ENCODE measurements at places on chromosomes 2 and 18. TPM values are rescaled to one million over a fixed set of nuclear protein-coding genes. Genes with fewer than 3 reads are reported as not detected.
A peak's percentile ranks its signal among the peaks of the same experiment; 100 is the strongest.

DNA sequence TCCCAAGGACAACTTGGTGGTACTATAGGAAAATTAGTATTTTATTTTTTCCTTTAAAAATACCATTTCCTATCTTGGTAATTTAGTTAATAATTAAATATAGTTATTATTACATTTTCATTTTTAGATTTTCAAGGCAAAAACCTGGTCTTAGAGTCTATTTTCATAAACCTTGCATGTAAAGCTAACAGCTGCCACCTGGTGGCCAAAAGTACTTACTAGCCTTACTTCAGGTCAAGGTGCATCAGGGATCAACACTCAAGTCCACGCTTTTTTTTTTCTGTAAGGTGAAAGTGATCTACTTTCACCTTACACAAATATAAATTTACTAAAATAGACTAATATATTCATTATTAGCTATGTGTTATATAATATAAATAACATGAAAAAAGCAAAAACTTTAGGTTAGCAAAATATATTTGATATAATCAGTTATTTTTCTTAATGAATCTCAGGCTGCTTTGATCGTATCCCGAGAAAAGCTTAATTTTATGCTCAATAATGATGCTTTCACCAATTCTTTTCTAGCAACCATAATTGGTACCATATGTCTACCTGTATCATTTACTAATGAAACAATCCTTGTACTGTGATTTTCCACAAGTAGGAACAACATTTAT is 62.5 kb downstream of the RELCH start:
- H3K4me1 ChIP-seq, result no peaks in the 10 kb centered on the region
- DNase-seq, result peak; percentile 39
- no peak overlapping the region for H3K27ac ChIP-seq
- no peaks in the 10 kb centered on the region for H3K27me3 ChIP-seq

GRCh38 chr2:88925770-88926462 is 234.4 kb downstream of the RPIA start:
- no peak for DNase-seq
- no peak overlapping the region for H3K27ac ChIP-seq
- H3K4me1 ChIP-seq, result no peaks in the 10 kb centered on the region
- no peak overlapping the region for H3K4me3 ChIP-seq

GRCh38 chr2:97654309-97654708 is 8.4 kb downstream of the COX5B start:
- no peaks in the 10 kb centered on the region for H3K27me3 ChIP-seq
- H3K4me1 ChIP-seq, result peaks cover 6% of the 10 kb centered on the region
- H3K36me3 ChIP-seq, result peaks cover 9% of the 10 kb centered on the region
- H3K4me3 ChIP-seq, result no peak overlapping the region
- H3K27ac ChIP-seq, result no peak overlapping the region

DNA sequence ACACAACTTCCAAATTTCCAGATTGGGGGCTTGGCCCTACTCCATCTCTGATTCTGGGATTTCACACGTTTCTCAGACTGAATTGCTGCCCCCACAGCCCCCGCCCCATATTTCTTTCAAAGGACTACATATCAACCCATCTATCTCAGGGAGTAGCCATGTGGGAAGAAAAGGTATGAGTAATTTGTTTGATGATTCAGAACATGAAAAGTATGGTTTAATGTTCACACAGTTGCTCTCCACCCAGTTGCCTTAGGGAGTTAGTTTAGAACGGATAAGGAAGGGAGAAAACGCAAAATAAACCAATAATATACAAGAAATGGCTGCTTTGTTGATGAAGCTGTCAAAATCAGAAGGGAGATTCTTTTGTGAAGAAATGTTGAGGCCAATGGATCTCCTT is 145.1 kb downstream of the PIEZO2 start:
- no peak overlapping the region for H3K27ac ChIP-seq
- H3K36me3 ChIP-seq, result no peaks in the 10 kb centered on the region
- H3K4me3 ChIP-seq, result no peak overlapping the region
- peaks cover 8% of the 10 kb centered on the region for H3K27me3 ChIP-seq

DNA sequence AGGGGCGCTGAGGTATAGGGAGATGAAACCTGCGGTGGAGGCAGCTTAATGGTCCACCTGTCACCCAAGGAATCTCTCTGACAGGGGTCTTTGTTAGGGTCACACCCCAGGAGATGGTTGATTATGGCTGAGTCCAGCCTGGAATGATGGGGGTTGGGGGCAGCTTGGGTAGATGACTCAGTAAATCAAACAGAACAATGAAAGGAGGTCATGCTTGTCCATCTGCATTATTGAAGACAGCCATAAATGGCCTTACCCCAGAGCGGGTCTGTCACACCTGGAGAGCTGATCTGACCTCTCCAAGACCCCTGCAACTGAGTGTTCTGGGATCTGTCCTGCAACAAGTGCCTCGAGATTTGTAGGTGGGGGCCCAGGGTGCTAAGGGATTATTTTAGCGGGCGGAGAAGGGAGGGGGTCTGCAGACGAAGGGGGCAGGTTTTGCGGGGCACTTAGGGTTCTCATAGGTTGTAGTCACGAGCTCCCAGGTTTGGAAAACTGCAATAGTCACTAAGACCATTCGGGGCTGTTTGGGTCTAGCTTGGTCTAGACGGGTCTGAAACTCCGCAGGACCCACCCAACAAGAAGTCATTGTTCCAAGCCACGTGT is 771 bp upstream of the IGFBP2 start:
- H3K36me3 ChIP-seq, result peaks cover 6% of the 10 kb centered on the region
- peaks cover 21% of the 10 kb centered on the region for H3K4me1 ChIP-seq
- H3K27ac ChIP-seq, result no peak overlapping the region
- DNase-seq, result no peak
- H3K27me3 ChIP-seq, result peaks cover 79% of the 10 kb centered on the region
- H3K4me3 ChIP-seq, result peak overlapping the region; percentile 81

DNA sequence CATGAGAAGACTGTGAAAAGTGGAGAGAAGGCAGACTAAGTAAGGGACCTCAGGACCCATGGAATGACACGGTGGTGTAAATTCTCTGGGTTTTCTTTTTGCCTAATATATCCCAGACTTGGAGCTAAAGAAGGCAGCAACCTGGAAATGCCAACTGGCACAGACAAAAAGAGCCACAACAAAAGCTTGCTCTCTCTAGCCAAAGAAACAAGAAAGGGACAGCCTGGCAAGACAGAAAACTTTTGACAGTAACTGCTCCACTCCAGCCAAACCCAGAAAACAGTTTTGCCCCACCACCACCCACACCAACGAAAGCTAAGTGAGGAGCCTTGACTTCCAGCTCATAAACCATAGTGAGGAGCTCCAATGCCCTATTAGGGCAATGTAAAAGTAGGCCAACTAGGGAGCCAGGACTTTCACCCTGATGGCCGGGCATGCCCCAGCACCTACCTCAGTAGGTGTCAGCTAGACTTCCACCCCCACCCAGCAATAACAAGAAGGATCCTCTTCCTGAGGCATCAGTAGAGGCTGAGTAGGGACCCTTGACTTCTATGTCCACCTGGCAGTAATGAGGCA is 35.5 kb downstream of the PELI1 start:
- peak overlapping the region; percentile 83 for H3K27ac ChIP-seq
- peak overlapping the region; percentile 74 for H3K4me3 ChIP-seq
- H3K4me1 ChIP-seq, result peaks cover 18% of the 10 kb centered on the region
- no peak for DNase-seq

DNA sequence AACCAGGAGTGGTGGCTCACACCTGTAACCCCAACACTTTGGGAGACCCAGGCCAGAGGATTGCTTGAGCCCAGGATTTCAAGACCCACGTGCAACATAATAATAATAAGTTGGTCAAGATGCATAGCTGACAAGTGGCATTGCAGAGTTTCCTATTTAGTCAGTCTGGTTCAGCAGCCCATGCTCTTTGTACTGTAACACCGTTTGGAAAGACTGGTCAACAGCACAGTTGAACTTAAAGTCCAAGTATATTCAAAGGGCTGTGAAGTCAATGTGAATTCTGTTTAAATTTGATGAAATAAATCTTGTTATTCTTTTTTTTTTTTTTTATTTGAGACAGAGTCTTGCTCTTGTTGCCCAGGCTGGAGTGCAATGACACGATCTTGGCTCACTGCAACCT is 1.5 kb upstream of the TRMT61B start:
- no peak overlapping the region for H3K4me3 ChIP-seq
- peaks cover 14% of the 10 kb centered on the region for H3K27me3 ChIP-seq
- H3K4me1 ChIP-seq, result peaks cover 14% of the 10 kb centered on the region
- H3K27ac ChIP-seq, result no peak overlapping the region

DNA sequence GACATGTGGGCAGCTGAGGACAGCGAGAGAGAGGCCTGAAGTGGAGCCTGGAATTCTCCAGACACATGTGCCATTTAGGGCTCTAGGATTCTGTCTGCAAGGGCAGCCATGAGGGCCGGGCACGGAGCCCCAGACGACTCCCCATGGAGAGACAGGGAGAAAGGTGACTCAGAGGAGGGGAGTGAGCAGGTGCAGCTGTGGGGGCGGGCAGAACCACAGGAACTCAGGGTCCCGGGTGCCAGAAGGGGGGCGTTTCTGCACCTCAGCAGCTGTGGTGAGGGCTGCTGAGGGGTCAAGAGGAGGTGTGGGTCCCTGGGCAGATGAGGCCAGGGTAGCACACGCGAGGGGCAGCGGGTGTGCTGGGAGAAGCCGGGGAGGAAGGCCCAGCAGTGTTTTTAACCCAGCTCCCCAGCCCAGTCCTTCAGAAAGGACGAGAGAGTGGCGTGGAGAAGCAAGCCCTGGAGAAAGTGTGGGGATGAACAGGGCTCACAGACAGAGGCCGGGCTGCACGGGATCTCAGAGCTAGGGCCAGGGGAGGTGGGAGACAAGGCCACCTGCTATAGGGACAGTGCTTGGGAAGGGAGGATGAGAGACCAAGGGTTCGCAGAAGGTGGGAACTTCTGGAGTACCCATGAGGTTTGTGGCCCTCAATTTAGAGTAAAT is 7.6 kb downstream of the GPR17 start:
- no peak overlapping the region for H3K27ac ChIP-seq
- peaks cover 9% of the 10 kb centered on the region for H3K4me1 ChIP-seq
- peaks cover 28% of the 10 kb centered on the region for H3K27me3 ChIP-seq
- no peak overlapping the region for H3K4me3 ChIP-seq
- peaks cover 3% of the 10 kb centered on the region for H3K36me3 ChIP-seq

DNA sequence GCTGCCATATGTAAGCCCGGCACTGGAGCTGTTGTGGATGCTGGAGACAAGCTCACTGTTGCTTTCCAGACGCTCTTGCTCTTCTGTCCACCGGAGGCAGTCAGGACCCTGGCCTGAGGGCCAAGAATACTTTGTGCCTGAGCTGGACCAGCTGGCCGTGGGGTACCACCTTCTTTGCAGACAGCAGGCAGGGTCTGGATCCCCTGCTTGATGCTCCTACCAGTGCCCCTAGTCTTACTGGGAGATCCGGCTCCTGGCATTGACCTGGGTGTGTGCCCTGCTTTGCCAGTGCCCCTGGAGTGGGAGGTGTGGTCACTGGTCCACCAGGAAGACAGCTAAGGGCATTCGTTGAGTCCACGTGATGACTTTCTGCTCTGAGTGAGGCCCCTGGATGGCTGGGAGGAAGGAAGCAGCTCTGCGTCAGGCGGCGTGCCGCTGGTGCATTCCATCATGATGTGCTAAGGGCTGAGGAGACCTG is 59.3 kb downstream of the LRRFIP1 start:
- H3K27me3 ChIP-seq, result no peaks in the 10 kb centered on the region
- H3K4me3 ChIP-seq, result no peak overlapping the region
- H3K4me1 ChIP-seq, result peaks cover 47% of the 10 kb centered on the region
- no peak for DNase-seq
- H3K36me3 ChIP-seq, result no peaks in the 10 kb centered on the region

- no peak overlapping the region for H3K27ac ChIP-seq
- H3K36me3 ChIP-seq, result no peaks in the 10 kb centered on the region
- H3K27me3 ChIP-seq, result peaks cover 39% of the 10 kb centered on the region
- H3K4me3 ChIP-seq, result no peak overlapping the region
- no peak for DNase-seq
Measured at GRCh38 chr2:126858013-126858412, 40.7 kb upstream of the TEX51 start.

DNA sequence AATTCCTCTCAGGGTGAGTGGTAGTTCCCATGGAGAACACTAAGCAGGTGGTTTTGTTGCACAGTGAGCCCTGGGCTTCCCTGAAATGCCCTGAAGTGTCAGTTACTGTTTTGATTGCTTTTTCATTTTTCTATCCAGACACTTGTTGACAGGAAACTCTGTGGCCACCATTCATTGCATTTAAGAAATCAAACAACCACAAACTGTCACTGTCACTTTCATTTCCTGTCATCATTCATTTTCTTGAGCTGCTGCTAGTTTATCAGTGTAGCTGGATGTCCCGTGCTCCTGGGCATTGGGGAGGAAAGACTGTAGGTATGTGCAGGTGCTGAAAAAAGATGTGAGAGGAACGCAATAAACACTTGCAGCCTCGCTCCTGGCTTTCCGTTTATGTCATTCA is 891.6 kb upstream of the ZEB2 start:
- H3K4me1 ChIP-seq, result no peaks in the 10 kb centered on the region
- no peak for DNase-seq
- H3K36me3 ChIP-seq, result no peaks in the 10 kb centered on the region
- peak overlapping the region; percentile 14 for H3K27ac ChIP-seq

DNA sequence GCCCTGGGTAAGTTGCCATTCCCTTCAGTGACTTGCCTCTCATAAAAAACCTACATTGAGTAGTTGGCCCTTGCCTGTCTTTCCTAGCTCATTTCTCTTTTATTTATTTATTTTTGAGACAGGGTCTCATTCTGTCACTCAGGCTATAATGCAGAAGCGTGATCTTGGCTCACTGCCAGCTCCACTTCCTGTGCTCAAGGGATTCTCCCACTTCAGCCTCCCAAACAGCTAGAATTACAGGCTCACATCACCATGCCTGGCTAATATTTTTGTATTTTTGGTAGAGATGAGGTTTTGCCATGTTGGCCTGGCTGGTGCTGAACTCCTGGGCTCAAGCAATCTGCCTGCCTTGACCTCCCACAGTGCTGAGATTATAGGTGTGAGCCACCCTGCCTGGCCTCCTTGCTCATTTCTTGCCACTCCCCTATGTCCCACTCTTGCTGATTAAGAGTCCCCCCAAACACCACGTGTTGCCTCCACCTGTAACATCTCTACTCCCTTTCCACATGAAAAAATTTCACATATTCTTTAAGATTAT is 12.6 kb downstream of the EVA1A start:
- no peak overlapping the region for H3K4me3 ChIP-seq
- H3K27ac ChIP-seq, result no peak overlapping the region
- no peaks in the 10 kb centered on the region for H3K36me3 ChIP-seq
- H3K4me1 ChIP-seq, result no peaks in the 10 kb centered on the region
- peaks cover 58% of the 10 kb centered on the region for H3K27me3 ChIP-seq

GALR1 gene
- not detected for total RNA-seq

PIKFYVE gene
- total RNA-seq, result 34.5 TPM

HJURP gene
- total RNA-seq, result 0.35 TPM

PKDCC gene
- total RNA-seq, result 1.2 TPM

UGT1A3 gene
- total RNA-seq, result not detected

ABCB11 gene
- total RNA-seq, result not detected

Data from T-helper 17 cell (primary cell).